ENCODE measurements at places on chromosomes 1 and 21.
A peak's percentile ranks its signal among the peaks of the same experiment; 100 is the strongest.

DNA sequence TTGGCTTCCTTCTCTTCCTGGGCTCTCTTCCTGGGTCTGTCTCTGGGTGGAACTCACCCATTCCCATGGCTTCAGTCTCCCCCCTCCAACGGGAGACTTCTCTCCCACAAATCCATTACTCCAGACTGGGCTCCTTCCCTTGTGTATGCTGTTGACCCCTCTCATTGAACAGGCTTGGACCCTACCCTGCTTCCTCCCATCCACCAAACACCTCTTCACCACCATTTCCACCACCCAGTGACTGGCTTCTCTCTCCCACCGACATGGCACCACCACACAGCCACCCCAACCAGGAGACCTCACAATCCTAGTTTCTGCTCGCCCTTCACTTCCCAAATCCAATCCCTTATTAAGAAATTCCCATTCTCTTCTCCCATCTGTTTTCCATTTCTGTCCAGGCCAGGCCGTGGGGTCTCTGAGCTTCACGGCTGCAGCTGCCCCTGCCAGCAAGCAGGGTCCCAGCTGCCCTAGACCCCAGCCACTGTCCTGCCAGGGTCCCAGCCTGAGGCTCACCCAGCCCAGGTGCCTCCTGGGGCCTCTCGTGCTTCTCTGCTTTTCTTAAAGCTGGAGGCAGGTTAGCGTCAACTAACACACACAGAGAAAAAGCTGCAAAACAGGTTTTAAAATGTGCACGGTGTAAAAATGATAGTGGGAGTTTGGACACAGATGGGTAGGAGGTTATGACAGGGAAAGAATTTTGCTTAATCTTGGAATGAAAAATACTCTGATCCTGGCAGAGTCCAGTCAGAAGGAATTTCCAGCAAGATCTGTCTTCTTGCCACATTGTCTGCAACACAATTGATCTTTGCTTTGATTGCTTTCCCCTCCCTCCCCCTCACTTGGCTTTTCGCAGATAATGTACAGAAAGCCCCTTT, 383.8 kb upstream of the VAMP3 start:
- DNase-seq = no peak

DNA sequence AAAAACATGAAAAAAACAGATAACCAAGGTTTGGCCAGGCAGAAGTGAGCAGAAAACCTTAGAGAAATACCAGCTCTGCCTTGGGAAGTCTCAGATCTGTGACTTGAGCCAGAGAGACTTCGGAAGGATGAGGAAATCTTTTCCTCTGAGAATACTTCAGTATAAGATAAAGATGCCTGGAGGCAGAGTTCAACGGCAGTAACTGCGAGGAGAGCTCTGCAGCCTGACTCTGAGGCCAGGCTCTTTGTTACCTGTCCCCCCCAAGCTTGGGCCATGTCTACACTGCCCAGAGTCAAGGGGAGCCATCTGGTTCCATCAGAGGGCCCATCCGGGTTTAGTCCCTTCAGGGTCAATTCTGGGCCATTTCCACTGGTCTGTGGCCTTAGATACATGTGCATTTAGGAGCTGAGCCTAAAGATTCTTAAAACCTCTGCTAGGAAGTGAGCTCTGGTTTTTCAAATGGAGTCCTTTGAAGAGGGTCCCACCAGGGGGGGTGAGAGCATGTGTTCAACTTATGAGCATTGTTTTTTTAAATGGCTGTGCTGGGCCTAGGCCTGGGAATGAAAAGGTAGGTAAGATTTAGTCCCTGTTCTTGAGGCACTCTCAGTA, 8.7 kb downstream of the KIRREL1 start:
- no peak for DNase-seq

DNA sequence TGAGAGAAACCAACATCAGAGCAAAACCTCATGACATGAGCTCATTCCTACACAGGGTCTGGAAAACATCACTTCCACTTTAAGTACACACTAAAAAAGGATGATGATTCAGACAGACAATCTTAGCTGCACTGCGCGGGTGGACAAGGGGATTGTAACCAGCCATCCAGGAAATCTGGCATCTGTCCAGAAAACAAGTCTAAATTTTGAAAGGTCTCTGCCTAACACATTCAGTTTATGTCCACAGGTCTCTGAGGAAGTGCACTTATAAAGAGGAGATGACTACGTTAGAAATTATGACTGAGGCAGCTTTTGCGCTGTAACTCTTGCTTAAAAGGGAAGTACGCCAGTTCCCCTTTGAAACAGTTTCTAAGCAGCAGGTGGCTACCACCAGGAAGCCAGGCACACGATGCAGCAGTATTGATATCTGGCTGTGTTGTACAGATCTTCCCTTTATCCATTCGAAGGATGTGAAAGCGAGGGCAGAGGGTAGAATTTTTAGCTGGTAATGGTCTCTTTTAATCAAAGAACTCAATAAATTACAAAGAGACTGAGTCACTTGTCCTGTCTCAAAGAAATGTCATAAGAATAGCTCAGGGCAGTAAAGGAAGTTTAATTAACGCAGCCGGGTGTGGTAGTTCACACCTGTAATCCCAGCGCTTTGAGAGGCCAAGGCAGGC, 128.0 kb downstream of the SETD4 start:
- peak; percentile 33 for DNase-seq

DNA sequence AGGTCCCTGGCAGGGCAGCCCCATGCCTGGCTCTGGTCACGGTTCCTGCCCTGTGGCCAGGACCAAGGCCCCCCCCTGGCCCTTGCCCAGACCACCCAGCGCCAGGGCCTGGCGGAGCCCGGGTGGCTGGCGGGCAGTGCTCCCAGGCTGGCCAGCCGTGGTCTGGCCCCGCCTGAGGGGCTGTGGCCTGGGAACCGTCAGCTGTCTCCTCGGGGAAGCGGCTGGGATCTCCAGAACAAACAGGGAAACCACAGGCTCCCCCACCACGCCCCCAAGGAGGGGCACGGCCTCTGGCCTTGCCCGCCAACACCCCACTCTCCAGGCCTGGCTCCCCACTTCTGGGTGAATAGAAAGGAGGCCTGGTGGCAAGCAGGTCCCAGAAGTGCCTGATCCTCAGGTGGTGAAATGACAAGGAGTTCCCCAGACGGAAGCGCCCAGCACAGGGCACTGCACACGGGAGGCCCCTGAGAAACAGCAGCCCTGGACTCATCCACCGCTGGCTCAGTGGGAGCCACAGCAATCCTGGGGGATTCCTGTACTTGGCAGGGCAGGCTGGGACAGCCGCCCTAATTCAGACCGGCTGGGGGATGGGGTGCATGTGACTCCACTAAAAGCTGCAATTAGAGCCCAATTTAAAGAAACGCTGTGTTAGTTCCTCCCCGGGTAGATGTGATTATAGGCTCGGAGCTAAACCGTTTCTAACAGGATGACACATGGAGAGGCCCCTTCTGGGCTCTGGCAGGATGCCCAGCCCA, 78.9 kb downstream of the RAP1GAP start:
- DNase-seq = peak; percentile 78

DNA sequence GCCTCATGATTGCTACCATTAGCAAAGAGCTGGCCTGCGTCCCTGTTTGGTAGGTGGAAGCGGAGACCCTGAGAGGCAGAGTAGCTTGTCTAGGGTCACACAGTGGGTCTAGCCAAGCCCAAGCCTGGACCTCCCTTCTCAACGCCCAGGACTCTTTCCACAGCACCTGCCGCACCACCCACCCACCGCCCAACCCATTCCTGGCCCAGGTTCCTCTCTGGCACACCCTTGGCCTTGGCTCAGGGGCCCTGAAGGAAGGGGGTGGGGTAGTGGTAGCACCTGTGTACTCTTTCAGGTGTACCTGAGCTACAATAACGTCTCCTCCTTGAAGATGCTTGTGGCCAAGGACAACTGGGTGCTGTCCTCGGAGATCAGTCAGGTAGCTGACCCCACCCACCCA, 19.3 kb downstream of the FAM151A start:
- no peak for DNase-seq

DNA sequence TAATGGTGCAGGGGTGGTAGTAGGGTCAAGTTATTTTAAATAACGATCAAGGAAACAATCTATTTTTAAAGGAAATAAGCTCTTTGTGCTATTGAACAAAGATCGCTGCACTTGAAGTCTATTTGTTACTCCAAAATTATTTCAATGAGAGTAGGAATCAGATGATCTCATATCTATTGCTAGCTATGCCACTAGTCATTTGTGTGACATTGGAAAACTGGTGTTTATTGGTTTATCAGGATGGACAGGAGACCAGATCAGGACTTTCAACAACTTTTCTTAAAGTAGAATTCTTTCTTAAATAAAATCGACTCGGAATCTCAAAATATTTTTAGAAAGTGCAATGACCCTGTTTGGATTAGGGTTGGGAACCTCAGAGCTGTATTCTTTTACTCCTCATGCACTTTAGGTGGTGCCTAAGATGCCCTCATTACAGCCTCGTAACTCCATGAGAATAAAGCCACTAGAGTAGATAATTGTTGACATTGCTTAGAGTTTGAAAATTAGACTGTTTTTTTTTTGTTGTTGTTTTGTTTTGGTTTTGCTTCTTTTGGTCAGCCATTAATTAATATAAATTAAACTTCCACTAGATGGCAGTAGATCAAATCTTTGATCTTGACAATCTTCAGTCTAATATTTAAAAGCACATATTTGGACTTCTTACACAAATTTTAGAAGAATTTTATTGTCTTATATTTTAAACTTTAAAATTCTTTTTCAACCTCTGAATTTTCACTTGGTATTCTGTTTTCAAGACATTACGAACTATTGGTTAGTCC, 352.4 kb downstream of the USP25 start:
- DNase-seq = peak; percentile 5
